Parietal lobe (tissue), 2 donors: ENCODE measurements at places on chromosomes 6 and 20. TPM values are rescaled to one million over a fixed set of nuclear protein-coding genes. Genes with fewer than 3 reads are reported as not detected.

TRIM15 gene
- total RNA-seq, result not detected

GSTA1 gene
- total RNA-seq, result not detected

ALDH8A1 gene
- 13.1 TPM for total RNA-seq

ZNF318 gene
- total RNA-seq, result 38.5 TPM

DHX35 gene
- total RNA-seq, result 21.3 TPM

SPEF1 gene
- total RNA-seq, result 0.31 TPM

ME1 gene
- 2.2 TPM for total RNA-seq

GSTA2 gene
- total RNA-seq, result not detected

BPIFA1 gene
- total RNA-seq, result not detected

CST5 gene
- not detected for total RNA-seq

CCN6 gene
- total RNA-seq, result not detected

B3GAT2 gene
- 19.4 TPM for total RNA-seq

ESR1 gene
- total RNA-seq, result under 0.01 TPM

PKIB gene
- total RNA-seq, result 0.94 TPM

BPI gene
- total RNA-seq, result not detected

ASIP gene
- total RNA-seq, result not detected

PTCRA gene
- total RNA-seq, result not detected

RBM24 gene
- total RNA-seq, result 28.8 TPM

GNAS-AS1 gene
- 2.5 TPM for total RNA-seq

EIF2S2 gene
- 37.9 TPM for total RNA-seq

JPH2 gene
- not detected for total RNA-seq

FRK gene
- 0.63 TPM for total RNA-seq

CFAP206 gene
- 3.1 TPM for total RNA-seq

TRIM10 gene
- total RNA-seq, result 0.31 TPM

E2F3 gene
- total RNA-seq, result 6.6 TPM
